GM12864 (cell line): ENCODE measurements at places on chromosomes 1 and 21.

- DNase-seq, result no peak
Observed at GRCh38 chr1:183571678-183572268, 18.5 kb downstream of the NCF2 start.

DNA sequence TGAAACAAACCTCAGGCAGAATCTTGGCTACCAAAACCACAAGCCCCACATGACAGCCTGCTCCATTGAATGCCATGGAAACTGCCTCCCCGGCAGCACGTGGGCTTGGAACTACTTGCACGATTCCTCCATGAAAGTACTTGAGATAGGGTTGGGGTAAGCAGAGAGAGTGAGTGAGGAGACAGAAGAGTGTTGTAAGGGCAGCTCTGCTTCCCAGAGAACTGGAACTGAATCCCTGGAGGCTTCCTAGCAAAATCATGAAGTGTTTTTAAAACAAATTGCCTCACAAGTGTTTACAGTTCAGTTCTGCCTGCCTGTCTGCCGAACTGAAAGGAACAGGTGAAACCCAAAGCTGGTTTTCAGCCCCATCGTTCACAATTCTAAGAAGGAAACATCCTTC lies 35.3 kb upstream of the DNASE2B start:
- no peak for DNase-seq

DNA sequence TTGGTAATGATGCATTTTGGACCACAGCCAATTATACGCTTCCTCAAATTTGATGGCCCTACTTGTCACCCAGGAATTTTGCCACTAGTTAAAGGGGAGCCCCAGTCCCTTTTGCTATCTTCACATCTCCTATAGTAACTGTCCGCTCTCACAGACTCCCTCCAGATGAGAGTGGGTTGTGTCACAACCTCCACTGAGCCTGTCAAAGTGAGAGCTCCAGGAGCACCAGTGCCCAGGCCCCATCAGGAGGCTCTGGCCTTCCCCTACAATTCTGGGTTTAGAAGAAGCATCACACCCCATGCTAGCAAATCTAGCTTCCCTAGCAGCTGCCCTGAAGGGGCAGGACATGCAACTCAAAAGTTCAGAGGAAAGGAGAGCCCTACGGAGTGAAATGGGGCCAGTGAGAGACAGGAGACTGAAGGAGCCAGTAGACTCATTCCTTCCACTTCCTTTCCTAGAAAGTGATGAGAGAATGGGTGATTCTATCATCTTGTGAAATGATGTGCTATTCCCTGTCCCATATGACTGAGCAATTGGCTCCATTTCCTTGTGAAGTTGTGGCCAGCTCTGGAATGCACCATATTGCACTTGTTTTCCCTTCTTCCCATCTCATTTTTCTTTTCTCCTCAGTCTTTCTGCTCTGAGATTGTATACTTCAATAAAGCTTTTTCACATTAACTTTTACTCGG lies 541.3 kb downstream of the DPYD start:
- DNase-seq, result no peak

GRCh38 chr21:22711636-22712035 lies 1713.4 kb downstream of the NCAM2 start:
- DNase-seq, result no peak

- DNase-seq, result no peak
Observed at GRCh38 chr1:57423135-57423655, 665 bp downstream of the DAB1 start.

- no peak for DNase-seq
Observed at GRCh38 chr1:236997361-236997760, 6.9 kb downstream of the MT1HL1 start.

- DNase-seq, result no peak
Observed at GRCh38 chr21:43012596-43012995, 38.2 kb downstream of the PKNOX1 start.

DNA sequence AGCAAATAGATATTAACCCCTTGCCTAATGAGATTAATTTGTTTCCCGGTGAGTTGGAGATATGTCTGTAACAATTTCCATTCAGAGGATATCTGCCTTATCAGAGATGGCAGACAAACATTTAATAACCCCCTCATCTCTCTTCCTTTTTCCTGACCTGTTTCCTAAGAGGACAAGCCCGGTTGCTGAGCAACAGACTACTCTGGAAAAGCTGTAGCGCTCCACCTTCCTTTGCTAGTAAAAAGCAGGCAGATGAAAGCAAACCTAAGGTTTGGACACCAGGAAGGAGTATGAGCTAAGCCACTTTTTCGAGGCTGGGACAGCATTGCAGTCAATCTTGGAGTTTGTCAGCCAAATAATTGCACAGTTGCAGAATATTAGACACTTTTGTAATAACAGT lies 82.4 kb downstream of the RGS21 start:
- DNase-seq, result no peak

DNA sequence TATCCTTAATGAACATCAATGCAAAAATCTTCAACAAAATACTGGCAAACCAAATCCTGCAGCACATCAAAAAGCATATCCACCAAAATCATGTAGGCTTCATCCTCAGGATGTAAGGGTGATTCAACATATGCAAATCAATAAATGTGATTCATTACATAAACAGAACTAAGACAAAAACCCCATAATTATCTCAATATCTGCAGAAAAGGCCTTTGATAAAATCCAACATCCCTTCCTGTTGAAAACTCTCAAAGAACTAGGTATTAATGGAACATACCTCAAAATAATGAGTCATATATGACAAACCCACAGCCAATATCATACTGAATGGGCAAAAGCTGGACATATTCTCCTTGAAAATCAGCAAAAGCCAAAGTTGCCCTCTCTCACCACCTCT lies 54.6 kb upstream of the DEPDC1 start:
- DNase-seq, result no peak

DNA sequence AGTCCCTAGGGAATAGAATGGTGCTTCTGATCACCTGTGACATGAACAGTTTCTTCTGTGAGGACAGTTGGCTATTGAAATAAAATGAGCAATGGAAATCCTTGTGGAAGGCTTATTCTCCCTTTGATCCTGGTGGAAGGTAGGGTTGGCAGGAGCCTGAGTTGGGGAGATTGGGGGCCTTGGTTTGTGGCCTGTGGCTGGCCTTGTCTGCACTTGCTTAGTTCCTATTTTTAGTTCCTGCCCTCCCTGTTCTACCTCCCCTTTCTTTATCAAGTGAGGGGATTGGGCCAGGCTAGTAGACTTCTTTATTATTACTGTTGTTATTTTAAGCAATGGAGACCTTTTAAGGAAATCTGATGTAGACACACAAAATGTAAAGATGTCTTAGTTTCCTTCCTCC lies 8.2 kb downstream of the DMRTB1 start:
- no peak for DNase-seq

DNA sequence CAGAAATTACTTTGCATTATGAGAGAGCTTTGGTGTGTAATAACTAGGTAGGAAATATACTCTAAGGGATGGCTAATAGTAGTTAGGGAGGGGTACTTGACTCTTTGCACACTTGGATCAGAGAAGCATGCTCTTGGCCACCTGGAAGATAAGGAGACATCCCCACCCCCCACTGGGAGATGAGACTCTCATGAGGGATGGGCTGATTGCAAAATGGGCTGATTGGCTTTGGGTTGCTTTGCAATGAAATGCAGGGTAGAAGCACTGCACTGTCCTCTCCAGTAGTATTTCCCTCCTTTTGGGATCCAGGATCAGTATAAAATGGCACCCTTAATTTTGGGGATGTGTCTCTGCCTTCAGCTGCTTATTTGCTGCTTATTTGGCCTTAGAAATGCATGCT lies 71.2 kb upstream of the EPS8L3 start:
- no peak for DNase-seq

DNA sequence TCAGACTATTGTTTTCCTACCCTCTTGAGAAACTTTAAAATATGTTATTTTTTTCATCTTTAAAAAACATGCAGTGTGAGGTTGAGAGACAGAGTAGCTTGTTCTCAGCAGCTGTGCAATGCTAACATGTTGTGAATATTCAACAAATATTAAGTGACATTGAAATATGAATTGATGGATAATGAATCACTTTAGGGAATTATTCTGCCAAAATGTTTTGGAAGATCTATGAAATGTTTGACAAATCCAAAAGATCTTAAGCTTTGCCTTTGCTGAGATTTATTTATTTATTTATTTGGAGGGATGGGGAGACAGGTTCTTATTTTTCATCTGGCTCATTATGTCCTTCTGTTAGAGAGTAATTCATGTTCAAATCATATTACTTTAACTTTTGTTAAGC lies 680.1 kb upstream of the CXADR start:
- no peak for DNase-seq

GRCh38 chr1:229674042-229674441 lies 48.0 kb downstream of the URB2 start:
- no peak for DNase-seq

- DNase-seq, result no peak
Observed at GRCh38 chr1:215543191-215543606, 23.9 kb upstream of the KCTD3 start.

DNA sequence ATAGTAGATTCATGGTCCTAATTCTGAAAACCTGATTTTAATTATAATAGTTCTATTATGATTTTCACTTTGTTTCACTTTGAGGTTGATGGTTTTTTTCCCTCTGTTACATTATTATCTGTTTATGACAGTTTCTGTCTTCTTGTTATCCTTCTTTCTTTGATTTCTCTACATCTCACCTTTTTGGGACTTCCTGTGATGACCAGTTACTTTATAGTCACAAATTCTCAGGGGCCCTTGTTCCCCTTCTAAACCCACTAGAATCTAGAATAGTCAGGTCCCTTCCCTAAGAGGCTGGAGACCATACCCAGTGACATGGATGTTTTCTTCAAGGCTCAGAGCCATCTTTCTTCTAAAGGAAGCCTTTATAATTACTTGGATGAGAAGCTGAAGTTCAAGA lies 238.4 kb downstream of the GPR52 start:
- DNase-seq, result no peak

- peak; percentile 40 for DNase-seq
Observed at GRCh38 chr1:31505911-31506497, 70.3 kb upstream of the TINAGL1 start.

GRCh38 chr1:3634059-3634800 lies 9.4 kb downstream of the TPRG1L start:
- no peak for DNase-seq

DNA sequence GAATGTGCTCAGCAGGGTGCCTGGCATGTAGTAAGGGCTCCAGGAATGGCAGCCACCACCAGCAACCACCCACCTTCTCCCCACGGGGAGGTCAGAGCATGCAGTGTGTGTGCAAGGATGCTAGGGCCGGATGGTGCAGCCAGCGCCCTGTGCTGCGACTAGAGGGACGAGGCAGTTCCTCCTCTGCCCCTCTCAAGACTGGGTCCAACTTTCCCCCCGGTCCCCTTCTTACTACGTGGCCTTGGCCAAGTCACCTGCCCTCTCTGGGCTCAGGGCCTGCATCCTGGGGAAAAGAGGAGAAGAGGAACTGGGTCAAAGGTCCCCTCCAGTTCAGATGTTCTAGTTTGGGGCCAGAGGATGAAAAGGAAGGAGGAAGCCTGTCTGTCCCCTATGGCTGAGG lies 71.6 kb upstream of the TARDBP start:
- DNase-seq, result no peak

- no peak for DNase-seq
Observed at GRCh38 chr1:235659186-235659771, 9.7 kb upstream of the GNG4 start.

GRCh38 chr21:35281956-35282355 lies 232.9 kb upstream of the RUNX1 start:
- DNase-seq, result no peak

DNA sequence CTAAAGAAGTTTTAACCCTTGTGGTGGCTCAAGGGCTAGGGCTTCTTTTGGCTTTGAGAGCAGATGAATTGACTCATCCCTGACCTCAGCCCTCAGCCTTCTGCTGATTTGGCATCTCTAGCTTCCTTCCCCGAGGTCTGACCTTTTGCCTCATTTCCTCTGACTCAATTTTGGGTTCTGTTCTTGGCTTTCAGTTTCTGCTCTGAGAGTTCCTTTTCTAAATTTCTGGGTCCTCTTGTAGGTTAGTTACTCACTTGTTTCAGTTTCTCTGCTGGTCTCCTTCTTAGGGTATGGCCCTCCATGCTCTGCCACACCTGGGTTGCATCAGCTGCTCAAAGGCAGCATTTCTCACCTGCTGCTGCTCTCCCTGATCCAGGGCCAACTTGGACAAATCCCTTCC lies 19.4 kb downstream of the PDE4B start:
- DNase-seq, result peak; percentile 96

GRCh38 chr21:26169611-26170470 lies 729 bp downstream of the APP start:
- no peak for DNase-seq

DNA sequence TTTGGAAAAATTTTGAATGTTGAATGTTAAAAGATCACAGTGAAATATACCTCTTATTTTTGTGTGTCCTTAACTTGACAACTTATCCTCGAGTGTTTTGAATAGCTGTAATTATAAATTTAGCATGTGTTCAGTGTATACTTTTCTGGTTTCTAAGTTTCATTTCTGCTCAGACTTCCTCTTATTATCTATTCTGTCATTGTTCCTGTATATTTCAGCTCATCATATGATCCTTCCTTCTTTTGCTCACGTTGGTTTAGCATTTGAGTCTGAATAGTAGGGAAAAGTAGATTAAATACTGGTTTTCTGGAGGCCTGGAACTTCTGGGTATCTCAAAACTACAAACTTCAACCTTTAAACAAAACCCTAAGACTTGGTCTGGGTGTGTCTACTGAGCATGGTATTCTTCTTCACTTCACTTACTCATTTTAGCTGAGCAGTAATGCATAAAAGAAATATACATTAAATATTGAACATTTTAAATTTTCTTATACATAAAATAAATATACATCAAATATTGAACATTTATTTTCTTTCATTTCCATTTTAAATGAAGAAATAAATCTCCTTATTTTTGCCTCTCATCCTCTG lies 3.3 kb upstream of the ATP6V1G3 start:
- DNase-seq, result peak; percentile 18

DNA sequence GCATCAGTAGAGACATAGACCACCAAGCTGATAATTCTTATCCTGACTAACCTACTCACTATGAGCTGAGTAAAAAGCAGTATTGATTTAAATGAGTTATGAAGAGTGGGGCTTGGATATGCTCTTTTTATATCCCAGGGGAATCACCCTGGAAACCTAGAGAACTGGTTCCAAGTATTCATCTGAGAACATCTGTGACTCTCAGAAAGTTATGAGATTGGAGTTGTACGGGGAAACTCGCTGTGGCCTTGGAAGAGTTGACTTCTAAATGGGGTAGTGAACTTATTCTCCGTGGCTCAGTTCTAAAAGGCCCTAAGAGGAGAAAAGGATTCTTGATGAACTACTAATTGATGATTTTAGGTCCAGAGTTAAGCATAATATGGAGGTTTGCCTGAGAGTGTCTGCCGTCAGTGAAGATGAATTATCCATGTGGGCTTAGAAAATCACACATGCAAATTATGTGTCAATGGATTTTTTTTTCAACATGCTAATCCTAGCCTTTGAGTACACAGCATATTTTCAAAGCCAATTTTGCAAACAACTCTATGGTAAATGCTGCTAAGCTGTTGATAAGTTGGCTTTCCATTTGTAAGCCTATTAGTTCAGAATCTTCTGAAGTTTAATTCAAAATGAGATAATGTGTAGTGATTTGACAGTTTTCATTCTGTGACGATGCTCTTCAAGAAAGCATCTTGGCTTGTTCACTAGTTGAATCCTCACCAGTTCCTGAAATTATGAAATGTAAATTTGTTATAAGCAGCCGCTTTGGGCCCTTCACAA lies 122.7 kb downstream of the FGGY start:
- DNase-seq, result no peak

GRCh38 chr1:189151361-189151760 lies 1326.3 kb downstream of the BRINP3 start:
- DNase-seq, result no peak

- no peak for DNase-seq
Observed at GRCh38 chr1:93673163-93673829, 8.3 kb downstream of the BCAR3 start.
